GM13976 (cell line): ENCODE measurements at places on chromosomes 7 and 10.

DNA sequence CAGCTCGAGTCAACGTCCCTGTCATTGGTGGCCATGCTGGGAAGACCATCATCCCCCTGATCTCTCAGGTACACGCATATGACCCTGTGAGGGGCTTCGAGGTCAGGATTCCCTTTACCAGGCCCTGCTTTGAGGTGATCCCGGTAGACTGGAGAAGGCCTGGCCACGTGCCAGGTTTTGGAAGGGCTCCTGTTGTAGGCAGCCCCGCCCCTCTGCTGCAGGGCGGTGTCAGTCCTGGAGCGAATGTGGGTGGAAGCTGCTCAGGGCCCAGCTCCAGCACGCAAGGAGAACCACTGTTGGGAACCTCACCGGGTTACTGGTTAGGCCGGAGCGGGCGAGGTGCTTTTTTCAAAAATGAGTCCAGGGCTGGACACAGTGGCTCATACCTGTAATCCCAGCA is 15.6 kb downstream of the MDH2 start:
- DNase-seq = no peak

GRCh38 chr10:87753995-87754866 is 63.8 kb downstream of the ATAD1 start:
- no peak for DNase-seq

GRCh38 chr10:90192825-90193224 is 491.4 kb downstream of the KIF20B start:
- DNase-seq = no peak

- no peak for DNase-seq
These were observed 84.1 kb downstream of the BMPR1A start for GRCh38 chr10:86840498-86840897.

- no peak for DNase-seq
These were observed 42.1 kb downstream of the RBM17 start for GRCh38 chr10:6130848-6131470.

DNA sequence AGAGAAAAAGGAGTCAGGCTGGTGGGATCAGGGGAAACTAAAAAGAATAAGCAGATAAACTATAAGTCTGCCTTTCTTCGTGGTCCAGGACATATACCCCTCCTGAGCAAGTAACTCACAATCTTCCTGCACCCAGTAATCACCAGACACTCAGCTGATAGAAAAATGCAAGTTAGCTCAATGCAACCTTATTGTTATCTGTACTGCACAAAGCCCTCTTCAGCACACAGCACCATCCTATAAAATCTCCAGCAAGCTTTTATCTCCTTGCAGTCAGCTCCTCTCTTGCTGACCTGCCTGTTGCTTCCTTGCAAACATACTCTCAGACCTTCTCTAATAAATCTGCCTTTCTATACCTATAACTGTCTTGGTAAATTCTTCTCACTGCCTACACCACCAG is 6.7 kb downstream of the SLC37A3 start:
- DNase-seq = no peak

DNA sequence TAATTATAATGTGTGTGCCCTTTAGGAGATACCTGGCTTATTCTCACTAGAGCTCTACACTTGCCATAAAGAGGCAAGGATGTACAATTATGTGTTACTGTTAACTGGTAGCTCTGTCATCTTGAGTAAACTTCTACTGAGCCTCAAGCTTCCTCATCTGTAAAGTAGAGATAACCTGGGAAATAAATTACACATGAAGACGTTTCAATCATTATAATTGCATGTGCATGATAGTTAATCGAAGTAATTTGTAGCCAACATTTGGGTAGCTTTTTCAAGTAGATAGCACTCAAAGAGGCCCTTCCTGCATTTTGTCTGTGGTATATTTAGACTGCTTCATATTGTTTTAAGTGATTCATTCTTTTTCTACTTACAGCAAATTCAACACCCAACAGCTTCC is 2.4 kb downstream of the CCT6A start:
- no peak for DNase-seq

GRCh38 chr7:145293228-145293701 is 457.4 kb upstream of the TPK1 start:
- no peak for DNase-seq

DNA sequence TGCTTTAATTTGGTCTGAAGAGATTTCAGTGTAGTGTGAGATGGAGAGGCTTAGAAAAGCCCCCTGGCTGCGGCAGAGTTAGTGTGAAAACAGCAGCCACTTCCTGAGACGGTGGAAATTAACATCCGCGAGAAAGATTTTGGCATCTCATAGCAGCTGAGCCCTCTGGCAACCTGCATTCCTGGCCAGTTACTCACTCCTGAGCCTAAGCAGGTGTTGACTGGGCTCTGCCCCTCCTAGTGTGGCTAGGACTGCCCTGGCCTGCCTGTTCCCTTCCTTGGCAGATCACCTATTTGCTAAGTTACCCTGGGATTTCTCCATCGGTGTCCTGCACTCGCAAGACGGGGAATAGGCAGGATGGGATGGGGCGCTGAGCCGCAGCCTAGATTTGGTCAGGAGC is 57.6 kb upstream of the LMTK2 start:
- no peak for DNase-seq

- DNase-seq = peak; percentile 57
These were observed 9.0 kb downstream of the IQCE start for GRCh38 chr7:2567679-2568278.
